ENCODE measurements at places on chromosomes 7 and 10.

DNA sequence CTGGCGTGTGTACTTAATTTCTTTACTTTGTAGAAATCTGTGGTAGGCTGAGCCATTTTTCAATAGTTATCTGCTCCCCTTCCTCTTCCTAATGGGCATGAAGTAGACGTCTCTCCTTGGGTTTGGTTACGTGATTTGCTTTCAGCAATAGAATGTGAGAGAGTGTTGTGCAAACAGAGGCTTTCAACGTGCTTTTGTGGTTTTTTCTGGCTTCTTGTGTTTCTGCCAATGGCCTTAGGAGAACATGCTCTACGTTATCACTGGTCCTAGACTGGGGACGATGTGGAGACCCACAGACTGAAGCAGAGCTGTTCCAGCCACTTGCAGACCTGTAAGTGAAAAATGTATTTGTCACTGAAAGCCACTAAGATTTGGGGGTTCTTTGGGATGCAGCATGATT, 107.2 kb upstream of the NPTX2 start:
- no peak for DNase-seq

DNA sequence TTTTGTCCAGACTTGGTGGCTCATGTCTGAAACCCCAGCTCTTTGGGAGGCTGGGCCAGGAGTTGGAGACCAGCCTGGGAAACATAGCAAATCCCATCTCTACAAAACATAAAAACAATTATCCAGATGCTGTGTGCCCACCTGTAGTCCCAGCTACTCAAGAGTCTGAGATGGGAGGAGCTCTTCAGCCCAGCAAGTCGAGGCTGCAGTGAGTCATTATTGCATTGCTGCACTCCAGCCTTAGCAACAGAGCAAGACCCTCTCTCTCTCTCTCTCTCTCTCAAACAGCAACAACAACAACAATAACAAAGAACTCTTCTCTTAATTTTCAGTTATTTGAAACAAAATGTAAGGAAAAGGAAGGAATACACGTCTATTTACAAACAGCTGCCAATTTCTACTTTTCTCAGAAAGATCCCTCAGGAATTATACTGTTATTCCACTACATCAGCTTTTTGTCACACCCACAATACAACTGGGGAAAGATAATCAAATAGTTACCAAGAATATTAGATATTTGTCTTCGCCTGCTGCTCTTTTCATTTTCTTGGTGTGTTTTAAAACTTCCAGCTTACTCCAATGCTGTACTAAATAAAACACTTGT, 5.1 kb upstream of the TSPAN12 start:
- DNase-seq: no peak

GRCh38 chr7:25119102-25119501, 6.0 kb downstream of the CYCS start:
- no peak for DNase-seq

DNA sequence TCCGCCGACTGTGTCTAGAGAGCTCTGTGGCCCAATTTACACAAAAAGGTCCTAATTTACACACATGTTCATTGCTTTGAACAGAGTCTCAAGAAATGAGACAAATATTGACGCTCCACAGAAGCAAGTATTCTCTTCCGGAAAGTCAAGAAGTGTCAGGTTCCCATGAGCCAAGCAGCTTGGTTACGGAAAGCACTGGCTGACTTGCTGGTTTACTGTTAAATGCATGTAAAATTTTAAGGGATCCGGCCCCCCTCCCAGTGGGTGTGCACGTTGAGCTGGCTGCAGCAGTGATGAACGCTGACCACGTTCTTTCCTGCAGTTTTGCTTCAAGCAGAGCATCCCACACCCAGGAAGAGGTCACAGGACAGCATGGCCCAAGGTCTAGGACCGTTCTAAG, 76.8 kb downstream of the DIP2C start:
- no peak for DNase-seq

DNA sequence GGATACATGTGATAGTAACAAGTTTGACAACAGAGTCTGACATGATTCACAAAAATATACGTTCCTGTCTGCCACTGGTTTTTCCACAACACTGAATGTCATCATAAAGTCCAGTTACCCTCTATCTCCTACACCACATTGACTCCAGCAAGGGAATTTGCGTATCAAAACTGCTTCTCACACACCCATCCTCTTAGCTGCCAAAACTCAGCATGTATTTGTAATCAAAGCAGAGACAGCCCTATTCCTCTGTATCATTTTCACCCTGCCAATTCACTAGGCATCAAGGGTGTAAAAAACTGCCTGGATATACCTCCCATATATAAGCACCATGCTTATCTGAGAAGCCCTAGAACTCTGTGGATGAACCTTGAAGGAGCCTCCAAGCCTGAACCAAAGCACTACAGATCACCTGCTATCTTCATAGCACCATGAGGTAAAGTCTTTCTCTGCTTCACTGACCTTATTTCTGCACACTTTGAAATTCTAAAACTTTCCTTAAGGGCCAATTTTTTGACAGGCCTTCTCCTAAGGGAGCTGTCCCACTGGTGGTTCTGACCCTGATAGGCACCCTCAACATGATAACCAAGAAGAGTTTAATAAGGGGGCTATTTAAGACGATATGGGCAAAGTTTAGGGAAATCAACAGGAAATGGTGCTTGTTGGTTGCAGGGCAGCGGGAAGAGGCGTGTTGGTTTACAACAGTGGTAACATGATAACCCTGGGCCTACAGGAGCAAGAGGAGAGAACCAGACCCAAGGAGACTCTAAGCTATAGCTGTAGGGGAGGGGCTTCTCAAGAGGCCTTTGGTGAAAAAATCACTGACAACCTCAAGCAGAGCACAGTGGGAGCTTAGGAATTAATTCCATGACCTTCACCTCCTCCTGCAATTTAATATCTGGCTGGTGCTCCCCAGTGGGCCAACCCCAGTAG, at the start of gene IFIT1B:
IFIT1B (plus strand) TSS at position 352 of the 933 bp plus-strand sequence; CDS start at position 432, 80 bp downstream.
- DNase-seq: no peak

All from fibroblast of skin of left quadriceps (primary cell).